ENCODE measurements at places on chromosomes 6 and 20.

DNA sequence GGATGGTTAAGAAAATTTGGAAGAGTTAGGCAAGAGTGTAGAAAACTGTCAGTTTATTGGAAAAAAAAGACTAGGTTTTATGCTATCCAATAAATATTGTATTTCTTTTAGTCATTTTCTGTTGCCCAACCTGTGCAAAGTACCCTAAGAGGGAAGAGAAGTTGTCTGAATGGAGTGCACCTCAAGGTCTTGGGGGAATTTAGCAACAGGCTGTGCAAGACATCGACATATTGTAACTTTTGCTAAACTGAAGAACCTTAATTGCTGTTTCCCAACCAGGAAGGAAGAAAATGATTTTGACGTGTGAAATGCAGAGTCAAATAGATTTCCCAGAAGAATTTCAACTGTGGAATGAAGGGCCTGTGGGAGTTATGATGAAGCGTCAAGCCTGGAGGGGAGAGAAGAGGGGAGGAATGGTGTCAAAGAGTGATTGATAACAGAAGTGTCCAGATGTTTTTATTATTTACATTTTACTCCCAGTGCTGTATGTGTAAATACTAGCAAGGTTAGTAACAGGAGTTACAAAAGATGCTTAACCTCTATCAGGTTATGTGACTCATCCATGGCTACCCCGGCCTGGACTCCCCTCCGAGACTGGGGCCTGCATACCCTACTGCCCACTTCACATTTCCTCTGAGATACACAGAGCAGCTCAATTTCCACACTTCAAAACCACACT, 246.8 kb downstream of the MYLK4 start:
- DNase-seq, result no peak

DNA sequence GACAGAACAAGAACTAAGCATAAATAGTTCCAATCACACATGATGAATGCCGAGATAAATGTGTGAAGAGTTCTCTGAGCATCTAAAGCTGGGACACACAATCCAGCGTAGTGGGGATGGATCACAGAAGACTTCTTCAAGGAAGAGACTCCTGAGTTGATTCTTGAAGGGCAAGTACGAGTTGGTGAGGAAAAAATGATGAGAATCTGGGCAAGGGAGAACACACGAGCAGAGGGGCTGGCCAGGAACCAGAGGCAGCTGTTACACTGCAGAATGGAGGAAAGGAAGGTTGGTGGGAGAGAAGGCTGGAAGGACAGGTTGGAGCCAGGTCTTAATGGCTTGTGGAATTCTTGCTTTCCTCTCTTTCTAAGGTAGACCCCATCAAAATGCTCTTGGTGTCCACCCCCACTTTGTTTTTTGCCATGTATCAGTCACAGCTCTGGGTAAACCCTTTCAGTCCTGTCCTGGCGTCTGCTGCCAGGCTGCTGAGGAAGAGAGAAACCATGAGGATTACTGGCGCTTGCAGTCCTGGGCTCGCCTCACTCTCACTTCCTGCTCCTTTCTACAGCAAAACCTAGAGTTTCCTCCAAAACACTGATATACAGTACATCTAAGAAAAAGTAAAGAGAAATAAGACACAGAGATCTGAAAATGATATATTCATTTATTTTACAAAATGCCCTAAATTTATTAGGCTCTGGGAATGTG, 127.6 kb upstream of the FAM184A start:
- no peak for DNase-seq

DNA sequence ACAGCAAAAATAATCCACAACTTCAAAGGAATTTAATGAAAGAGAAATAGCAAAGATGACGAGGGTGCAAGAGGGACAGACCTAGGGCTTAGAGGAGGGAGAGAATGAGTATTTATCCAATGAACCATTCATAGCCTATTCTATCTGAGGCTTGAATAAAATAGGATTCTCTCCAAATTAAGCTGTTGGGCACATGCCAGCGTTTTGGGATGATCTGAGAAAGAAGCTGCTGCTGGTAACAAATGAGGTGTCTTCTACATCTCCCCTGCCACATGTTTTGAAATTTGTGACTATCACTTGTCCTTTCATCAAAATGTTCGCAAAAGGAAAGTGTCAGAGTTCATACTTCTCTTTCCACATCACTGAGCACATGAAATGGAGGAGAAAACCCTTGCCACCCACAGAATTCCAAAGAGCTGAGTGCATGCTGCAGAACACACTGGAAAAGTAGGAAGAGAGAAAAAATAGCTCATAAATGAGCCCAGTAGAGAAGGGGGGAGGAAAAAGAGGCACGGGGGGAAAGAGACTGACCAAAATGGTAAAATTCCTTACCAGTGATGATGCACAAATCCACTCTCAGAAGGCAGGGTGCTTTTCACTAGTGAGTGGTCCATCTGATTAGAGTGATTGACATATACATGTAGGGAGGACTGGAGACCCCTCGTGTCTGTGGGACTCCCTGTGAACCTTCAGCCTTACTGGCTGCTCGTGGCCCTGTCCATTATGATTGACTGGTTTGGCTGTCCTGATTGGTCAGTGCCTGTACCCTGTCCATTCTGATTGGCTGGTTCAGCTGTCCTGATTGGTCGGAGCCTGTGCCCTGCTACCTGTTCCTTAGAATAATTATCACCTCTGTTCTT, 180.5 kb downstream of the OGFRL1 start:
- no peak for DNase-seq

DNA sequence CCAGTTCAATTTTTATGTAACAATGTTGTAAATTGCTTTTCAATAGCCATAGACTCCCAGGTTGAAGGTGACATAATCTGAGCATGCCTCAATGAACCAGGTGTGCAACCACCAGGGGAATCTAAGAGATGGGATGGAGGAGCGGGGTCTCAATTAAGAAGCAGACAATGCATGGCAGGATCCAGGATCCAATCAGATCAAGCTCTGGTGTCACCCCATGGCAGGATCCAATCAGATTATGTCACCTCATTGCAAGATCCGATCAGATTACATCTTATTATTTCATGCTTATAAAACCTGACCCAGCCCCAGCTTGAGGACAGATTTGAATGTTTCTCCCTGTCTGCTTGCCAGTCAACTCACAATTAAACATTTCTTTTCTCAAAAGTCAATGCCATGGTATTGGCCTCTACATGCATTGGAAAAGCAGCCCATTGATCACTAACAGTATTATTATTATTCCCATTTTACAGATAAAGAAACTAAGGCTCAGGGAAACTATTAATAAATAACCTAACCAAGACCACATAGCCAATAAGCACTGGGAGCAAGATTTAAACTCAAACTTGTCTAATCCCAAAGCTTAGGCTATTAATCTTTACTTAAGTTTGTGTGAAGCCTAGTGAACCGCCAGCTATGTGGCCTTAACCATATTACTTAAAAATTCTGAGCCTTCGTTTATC, 14.3 kb upstream of the SIRT5 start:
- no peak for DNase-seq

DNA sequence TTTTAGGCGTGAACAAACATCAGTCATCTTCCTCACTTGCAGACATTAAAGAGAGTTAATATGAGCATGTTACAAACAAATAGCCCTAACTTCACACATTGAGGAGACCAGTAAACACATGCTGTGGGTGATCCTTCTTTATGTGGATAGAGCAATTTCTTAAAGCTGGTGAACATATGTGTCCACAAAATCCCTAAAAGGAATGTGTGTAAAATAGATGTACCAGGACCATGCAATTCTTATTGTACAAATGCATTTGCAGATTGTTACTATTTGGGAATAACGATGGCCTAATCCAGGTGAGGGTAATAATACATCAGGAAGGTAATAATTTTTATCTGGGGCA, 228.9 kb downstream of the ALDH8A1 start:
- DNase-seq, result no peak

GRCh38 chr20:43579861-43580793, 10.6 kb upstream of the IFT52 start:
- no peak for DNase-seq

- DNase-seq, result no peak
These were observed 3.7 kb upstream of the RAET1E start for GRCh38 chr6:149901444-149902140.

- peak; percentile 59 for DNase-seq
These were observed 4.5 kb upstream of the TAF8 start for GRCh38 chr6:42045538-42046460.

DNA sequence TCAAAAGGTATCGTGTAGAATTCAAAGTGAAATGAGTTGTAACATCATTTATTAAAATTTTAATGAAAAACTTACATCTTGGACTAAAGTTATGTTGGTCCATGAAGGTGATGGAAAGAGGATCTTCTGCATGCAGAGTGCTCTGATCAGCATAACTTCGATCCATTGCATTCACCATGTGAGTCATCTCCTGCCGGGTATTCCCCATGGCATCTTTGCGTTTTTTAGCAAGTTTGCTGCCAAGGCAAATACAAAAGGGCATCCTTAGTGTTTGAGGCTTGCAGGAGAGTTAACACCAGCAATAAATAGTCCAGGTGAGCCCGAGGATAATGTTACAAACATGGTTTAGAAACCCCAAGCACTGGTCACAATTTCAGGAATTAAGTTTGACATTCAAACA, 104.2 kb upstream of the THEMIS start:
- DNase-seq, result no peak

- DNase-seq, result no peak
These were observed 532.1 kb upstream of the CHD6 start for GRCh38 chr20:42150230-42150629.

DNA sequence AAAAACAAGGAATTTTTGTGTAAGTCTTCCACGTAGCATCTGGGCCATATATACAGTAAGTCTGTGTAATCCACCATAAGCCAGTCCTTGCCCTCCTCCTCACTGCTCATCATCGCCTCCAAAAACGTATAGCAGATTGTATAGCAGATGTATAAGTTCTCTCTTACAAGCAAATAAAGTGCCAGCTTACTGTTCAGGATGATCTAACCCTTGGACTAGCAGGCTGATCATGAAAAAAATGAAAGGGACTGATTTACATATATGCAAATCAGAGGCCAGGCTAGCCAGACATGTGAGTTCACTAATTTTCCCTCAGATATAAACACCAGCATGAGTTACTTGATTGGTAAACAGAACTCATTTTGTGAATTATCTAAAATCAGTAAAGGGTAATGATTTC, 171.5 kb downstream of the LY86 start:
- no peak for DNase-seq

DNA sequence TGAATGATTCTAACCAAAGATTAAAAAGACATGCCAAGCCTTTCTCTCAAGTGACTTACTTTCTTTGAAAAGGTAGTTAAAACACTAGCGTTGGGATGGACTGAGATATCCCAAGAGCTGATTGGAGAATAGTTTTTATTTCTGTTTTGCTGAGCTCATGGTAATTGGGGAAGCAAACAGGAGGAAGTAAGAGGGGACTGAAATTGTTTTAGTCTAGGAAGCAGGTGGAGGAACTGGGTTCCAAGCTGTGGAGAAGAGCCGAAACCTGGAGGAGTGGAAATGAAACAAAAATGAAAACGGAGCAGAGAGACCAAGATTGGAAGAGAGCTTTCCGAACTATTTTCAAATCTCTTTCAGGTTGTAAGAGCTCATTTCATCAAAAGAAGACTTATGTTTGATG, 59.9 kb upstream of the TENT5A start:
- no peak for DNase-seq

- no peak for DNase-seq
These were observed 173.1 kb upstream of the MMS22L start for GRCh38 chr6:97456070-97456469.

- no peak for DNase-seq
These were observed 27.6 kb upstream of the CDKN1A start for GRCh38 chr6:36650848-36651478.

DNA sequence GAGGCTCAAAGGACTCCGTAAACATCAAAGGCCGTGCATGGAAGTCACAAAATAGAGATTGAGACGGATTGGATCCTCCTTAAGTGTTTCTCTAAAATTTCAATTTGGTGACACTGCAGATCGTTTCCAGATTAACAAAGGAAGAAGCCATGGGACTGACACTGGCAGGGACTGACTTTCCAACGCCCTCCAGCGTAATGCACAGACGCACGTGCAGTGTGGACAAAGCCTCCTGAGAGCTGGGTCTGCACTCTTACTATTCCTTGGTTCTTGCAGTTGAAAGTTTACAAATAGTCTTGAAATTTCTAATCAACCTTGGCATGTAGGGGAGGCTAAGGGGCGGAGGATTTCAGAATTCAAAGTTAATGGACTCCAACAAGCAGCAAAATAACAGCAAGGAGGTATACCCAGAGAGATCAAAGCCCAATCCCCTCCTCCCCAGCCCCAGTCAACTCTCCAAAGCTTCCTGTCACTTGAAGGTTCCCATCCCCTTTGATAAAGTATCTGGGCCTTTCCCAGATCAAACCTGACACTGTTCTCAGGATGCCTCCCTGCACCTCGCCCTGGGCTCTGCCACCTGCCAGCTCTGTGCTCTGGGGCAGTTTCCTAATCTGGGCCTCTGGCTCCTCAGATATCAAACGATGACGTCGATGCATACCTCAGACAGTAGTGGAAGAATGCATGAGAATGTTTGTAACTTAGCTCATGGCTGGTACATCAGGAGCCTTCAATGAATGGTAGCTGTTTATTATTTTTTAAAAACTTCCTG, 106.5 kb upstream of the TRAF3IP2 start:
- no peak for DNase-seq

DNA sequence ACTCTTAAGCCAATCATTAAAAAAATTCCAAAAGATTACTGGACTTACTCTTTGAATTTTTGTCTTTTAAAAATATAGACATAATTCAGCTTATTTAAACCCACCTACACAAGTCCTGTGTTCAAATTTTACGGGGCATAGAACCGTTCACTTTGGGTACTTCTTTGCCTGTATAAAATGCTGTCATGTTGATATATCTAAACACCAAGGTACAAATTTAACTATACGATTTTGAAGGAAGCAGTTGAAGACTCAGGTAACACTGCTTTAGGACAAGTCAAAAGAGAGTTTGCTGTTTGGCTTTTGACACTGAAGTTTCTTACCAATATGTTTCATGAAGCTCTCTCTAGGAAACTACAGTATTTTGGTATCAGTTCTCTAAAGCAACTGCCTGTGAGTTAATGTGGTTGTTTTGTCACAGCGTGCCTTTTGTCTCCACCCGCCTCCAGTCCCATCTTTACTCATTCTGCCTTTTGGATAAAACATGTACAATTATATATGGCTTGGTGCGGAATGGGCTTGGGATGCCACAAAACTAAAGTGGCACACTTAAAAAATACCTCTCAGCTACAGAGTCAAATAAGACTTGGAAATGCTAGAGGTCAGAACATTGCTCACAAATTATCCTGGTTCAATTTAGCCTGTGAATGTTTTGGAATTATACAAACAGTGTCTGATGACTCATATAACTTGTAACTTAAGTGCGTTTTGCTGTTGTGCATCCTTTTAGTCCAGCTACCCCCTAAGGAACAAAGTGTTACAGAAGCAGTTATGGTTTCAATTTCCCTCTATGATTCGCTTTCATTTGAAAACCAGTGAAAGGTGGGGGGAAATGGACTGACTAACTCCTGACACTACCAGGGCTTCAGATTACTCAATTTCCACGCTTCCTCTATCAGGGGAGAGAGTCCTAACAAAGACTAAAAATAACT, 38.7 kb downstream of the RGS17 start:
- no peak for DNase-seq

Measured in activated T-cell treated with anti-CD3 and anti-CD28 coated beads, Interleukin-2, amount 50 U/mL, for 72 hours (primary cell).